ENCODE measurements at places on chromosomes 7 and 10.

- DNase-seq = peak; percentile 7
These were observed 46.9 kb downstream of the ATE1 start for GRCh38 chr10:121880895-121881294.

GRCh38 chr7:124263232-124263827 lies 230.5 kb upstream of the TMEM229A start:
- no peak for DNase-seq

GRCh38 chr10:96719850-96720421 lies 378 bp downstream of the PIK3AP1 start:
- DNase-seq = no peak

DNA sequence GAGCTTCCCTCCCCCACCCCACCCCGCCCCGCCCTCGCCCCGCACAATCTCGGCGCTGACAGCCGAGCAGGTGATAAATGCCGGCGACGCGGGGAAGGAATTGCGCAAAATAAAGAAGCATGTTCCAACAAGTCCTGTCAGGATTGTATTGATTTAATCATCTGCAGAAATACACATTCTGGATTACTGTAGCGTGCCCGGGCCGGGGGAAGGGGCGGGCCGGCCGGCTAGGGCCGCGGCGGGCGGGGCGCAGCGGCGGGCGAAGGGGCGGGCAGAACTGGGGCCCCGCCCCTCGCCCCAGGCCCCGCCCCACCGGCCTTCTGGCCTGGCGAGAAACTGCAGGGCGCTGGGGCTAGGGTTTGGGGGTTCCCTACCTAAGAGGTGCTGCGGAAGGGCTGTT lies 88.9 kb upstream of the PAX2 start:
- DNase-seq = no peak

DNA sequence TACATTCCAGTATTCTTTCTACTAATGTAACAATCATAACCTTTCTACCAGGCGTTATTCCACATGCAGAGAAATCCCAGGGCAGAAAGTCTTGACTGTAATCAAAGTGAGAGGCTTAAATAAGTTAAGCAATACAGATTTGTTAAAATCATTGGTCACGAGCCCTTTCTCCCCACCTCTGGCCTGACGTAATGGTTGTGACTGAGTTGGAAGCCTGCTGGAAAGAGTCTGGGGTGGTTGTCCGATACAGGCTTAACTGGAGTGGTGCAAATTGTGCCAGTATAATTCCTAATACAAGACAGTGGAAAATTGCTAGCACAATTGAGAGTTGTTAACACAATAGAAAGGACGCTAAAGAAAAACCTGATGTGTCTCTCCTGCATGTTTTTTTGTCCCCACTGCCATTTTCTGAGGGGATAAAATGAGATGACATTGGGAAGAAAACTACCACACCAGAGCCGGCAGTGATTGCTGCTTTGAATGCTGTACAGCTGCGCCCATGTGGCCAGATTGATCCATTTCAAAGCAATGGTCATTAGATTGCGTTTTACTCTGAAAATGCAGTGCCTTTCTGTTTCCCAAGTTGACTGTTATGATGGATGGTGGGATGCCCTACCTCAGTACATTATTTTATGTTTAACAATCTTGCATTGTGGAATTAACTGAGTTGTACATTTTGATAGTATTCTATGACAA lies 190.8 kb downstream of the POU6F2 start:
- DNase-seq = no peak
